ENCODE measurements at places on chromosomes 13 and 19. TPM values are rescaled to one million over a fixed set of nuclear protein-coding genes. Genes with fewer than 3 reads are reported as not detected.

The SEMA6B gene
- 12.3 TPM for total RNA-seq

DNA sequence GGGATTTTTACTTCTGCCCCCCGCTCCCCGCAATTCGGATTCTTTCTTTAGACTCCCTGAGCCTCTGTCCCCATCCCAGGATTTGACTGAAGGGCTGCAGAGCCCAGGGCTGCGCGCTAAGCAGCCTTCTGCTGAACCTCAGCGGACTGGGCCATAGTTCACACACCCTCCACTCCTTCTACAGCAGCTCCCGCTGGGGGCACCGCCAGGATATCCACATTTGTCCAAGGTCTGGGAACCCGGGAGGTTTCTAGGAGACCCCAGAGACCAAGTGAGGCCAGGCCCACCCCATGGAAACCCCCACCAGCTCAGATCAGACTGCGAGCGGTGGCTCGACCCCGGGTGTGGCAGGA, 463.3 kb downstream of the ITGBL1 start:
- DNase-seq: no peak

The JAK3 gene
- 16.8 TPM for total RNA-seq

GRCh38 chr19:51347209-51347928, 5.4 kb upstream of the VSIG10L start:
- DNase-seq: no peak

- no peak for DNase-seq
Measured at GRCh38 chr13:99014522-99014921, 36.7 kb upstream of the DOCK9 start.

Measured in ureter (tissue), 1 donor.